ENCODE measurements at places on chromosomes 7 and 10. TPM values are rescaled to one million over a fixed set of nuclear protein-coding genes. Genes with fewer than 3 reads are reported as not detected.

The KIAA1549 gene
- 12.2 TPM for total RNA-seq

The CYP3A5 gene
- total RNA-seq: not detected

The GNAT3 gene
- not detected for total RNA-seq

The BCAP29 gene
- 59.5 TPM for total RNA-seq

The GNAI1 gene
- total RNA-seq: 44.4 TPM

GRCh38 chr10:78362406-78363022, 328.9 kb downstream of the RPS24 start:
- H3K36me3 ChIP-seq: no peaks in the 10 kb centered on the region
- DNase-seq: no peak
- H3K27me3 ChIP-seq: peaks cover 20% of the 10 kb centered on the region
- no peak overlapping the region for H3K4me3 ChIP-seq
- peaks cover 19% of the 10 kb centered on the region for H3K4me1 ChIP-seq

- H3K4me1 ChIP-seq: no peaks in the 10 kb centered on the region
- peaks cover 7% of the 10 kb centered on the region for H3K27me3 ChIP-seq
- DNase-seq: no peak
- H3K4me3 ChIP-seq: no peak overlapping the region
- no peak overlapping the region for H3K27ac ChIP-seq
- H3K36me3 ChIP-seq: no peaks in the 10 kb centered on the region
Measured at GRCh38 chr7:126668367-126668752, 584.4 kb downstream of the GRM8 start.

DNA sequence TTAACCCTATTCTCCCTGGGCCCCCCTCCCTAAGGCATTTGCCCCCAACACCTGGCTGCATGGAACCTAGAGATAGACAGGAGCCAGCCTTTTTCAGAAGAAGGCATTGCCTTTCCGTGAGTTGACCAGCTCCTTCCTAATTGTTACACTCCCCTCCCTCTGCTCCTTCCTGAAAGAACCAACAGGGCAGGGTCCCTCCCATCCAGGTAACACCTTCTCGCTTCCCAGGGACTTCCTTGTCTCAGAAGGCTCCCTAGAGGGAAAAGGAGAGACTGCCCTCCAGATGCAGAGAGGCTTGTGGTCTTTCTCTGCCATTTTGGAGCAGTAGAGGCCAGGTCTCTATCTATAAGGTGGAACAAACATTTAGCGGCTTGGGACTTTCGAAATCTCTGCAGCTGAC, 31.9 kb downstream of the PALD1 start:
- H3K4me1 ChIP-seq: peaks cover 54% of the 10 kb centered on the region
- no peak overlapping the region for H3K27ac ChIP-seq
- no peaks in the 10 kb centered on the region for H3K27me3 ChIP-seq
- no peak for DNase-seq
- H3K36me3 ChIP-seq: no peaks in the 10 kb centered on the region
- H3K4me3 ChIP-seq: no peak overlapping the region

GRCh38 chr7:124989911-124990310, 60.3 kb upstream of the POT1 start:
- H3K36me3 ChIP-seq: no peaks in the 10 kb centered on the region
- peaks cover 1% of the 10 kb centered on the region for H3K4me1 ChIP-seq
- no peak overlapping the region for H3K27ac ChIP-seq
- H3K4me3 ChIP-seq: no peak overlapping the region

DNA sequence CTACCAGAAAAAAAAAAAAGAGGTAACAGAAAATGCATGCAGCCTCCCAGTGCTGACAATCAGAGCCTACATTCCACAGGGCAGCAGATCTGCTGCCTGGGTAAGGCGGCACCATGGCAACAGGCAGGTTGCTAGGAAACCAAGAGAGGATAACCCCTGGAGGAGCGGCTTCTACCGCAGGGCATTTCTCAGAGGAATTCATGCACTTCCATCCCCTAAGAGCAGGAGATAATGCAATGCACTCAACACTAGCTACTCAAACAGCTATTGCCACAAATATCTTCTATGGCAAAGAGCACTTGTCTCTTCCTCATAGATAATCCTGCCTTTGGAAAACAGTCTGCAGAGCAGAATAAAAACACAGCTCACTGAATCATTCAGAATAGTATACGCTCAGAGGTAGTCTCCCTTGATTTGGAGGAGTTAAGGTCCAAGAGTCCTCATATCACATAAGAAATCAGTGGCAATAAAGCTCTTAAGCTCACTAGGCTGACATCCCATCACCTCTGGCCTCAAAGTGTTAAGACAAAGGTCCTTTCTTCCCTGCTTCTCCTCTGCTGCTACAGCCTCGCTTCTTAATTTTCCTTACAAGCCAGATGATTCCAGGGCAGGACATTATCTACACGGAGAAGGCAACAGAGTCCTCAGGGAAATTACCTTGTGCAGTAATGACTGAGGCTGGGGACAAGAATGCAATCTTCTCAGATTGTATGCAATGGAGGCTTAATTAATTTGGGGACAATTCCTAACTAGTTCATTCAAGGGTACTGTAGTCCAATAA, 10.7 kb downstream of the PSAP start:
- H3K36me3 ChIP-seq: peaks cover 3% of the 10 kb centered on the region
- H3K4me1 ChIP-seq: peaks cover 63% of the 10 kb centered on the region
- no peaks in the 10 kb centered on the region for H3K27me3 ChIP-seq
- H3K27ac ChIP-seq: peak overlapping the region; percentile 92

- peaks cover 17% of the 10 kb centered on the region for H3K4me1 ChIP-seq
- no peaks in the 10 kb centered on the region for H3K27me3 ChIP-seq
- H3K36me3 ChIP-seq: peaks cover 13% of the 10 kb centered on the region
- H3K4me3 ChIP-seq: no peak overlapping the region
Measured at GRCh38 chr7:105202616-105203015, 186.1 kb downstream of the SRPK2 start.

DNA sequence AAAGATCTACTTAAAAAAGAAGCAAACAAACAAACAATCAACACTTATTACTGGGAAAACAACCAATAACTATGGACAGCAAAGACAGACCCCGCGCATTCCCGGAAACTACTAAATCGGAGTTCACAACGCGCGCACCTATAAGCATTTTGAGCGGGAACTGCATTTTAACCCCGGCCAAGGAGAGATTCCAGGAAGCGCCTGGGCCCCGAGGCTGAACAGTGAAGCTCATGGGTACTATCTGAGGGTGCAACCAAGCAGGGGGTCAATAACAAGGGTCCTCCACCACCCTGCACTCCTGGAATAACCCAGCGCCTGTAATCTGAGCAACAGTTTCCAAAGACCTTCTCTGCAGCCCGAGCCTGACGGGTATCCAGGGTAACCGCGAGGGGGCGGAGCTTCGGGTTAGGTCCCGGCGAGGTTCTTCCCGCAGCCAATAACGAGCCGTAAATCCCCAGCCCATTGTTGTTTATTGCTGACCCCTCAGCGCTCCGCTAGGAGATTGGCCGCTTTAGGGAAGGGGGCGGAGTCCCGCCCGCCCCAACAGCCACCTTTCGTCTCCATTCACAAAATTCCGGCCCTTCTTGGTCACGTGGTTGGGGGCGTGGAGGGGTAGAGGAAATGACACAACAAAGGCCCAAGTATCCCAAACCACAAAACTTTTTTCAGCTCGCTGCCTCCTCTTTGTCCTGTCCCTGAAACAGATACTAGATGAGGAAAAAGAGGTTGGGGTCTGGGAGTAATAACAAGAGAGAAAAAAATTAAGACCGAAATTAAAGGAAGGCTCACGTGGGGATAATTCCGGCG, 1.7 kb upstream of the ETV1 start:
- no peak overlapping the region for H3K4me3 ChIP-seq
- no peak overlapping the region for H3K27ac ChIP-seq
- no peaks in the 10 kb centered on the region for H3K27me3 ChIP-seq

GRCh38 chr7:18421297-18422002, 74.1 kb upstream of the HDAC9 start:
- no peaks in the 10 kb centered on the region for H3K27me3 ChIP-seq
- H3K4me1 ChIP-seq: peaks cover 20% of the 10 kb centered on the region
- no peak overlapping the region for H3K4me3 ChIP-seq
- H3K36me3 ChIP-seq: no peaks in the 10 kb centered on the region

- no peak overlapping the region for H3K27ac ChIP-seq
- H3K4me1 ChIP-seq: no peaks in the 10 kb centered on the region
Measured at GRCh38 chr7:142808802-142809583, 38.2 kb downstream of the PRSS2 start.

- no peaks in the 10 kb centered on the region for H3K36me3 ChIP-seq
- no peak for DNase-seq
- peaks cover 27% of the 10 kb centered on the region for H3K27me3 ChIP-seq
- H3K4me1 ChIP-seq: no peaks in the 10 kb centered on the region
Measured at GRCh38 chr7:50393076-50393475, 57.1 kb downstream of the FIGNL1 start.

DNA sequence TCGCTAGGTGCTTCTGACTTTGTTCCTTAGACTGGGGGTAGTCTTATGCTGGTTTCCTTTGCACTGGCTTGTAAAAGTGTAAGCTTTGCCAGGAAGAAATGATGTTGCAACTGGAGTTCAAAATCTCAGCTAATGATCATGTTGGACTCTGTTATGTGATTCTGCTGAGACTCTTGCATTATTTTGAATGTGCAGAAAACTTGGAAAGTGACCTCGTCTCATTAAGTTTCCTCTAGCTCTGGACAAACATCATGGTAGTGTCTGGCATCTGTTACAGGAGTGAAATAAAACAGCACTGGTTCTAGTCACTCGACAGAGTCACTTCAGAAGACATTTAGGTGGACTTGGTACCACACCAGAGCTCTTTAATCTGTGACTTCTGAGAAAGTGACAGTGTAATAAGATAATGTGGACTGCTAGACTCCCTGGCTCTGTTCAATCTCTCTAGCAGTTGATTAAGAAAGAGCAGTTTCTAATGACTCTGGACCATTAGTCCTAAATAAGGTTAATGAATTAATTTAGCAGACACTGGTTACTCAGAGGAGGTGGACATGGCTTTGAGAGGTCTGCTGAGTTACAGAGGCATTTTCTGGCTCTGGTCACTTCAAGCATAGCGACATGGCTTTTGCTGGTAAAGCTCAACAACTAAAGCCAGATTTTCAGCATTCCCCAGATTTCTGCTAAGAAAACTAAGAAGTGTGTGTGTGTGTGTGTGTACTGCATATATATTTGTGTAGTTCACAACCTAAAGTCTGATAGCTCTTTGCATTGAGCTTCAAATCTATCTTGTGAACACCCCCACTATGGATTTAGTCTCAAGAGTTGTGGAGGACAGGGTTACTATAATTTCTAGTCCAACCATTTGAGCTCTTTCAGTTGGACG, 2.0 kb downstream of the NRP1 start:
- H3K4me3 ChIP-seq: peak overlapping the region; percentile 80
- H3K27ac ChIP-seq: peak overlapping the region; percentile 78
- H3K27me3 ChIP-seq: no peaks in the 10 kb centered on the region
- peaks cover 35% of the 10 kb centered on the region for H3K36me3 ChIP-seq
- peaks cover 51% of the 10 kb centered on the region for H3K4me1 ChIP-seq

GRCh38 chr10:71270301-71271220, 48.5 kb upstream of the SLC29A3 start:
- H3K36me3 ChIP-seq: no peaks in the 10 kb centered on the region
- no peak overlapping the region for H3K4me3 ChIP-seq
- H3K27me3 ChIP-seq: no peaks in the 10 kb centered on the region
- no peak for DNase-seq
- no peak overlapping the region for H3K27ac ChIP-seq
- peaks cover 22% of the 10 kb centered on the region for H3K4me1 ChIP-seq

All from osteocyte (in vitro differentiated cells).